ENCODE measurements at places on chromosomes 2 and 18. TPM values are rescaled to one million over a fixed set of nuclear protein-coding genes. Genes with fewer than 3 reads are reported as not detected.

Gene SPEG
- 6.8 TPM for total RNA-seq

- no peak for DNase-seq
These were observed 35.5 kb downstream of the QPCT start for GRCh38 chr2:37379881-37380296.

- no peak for DNase-seq
These were observed 120.8 kb downstream of the OSBPL6 start for GRCh38 chr2:178315078-178315477.

- no peak for DNase-seq
These were observed 4.5 kb downstream of the LPIN1 start for GRCh38 chr2:11750917-11751316.

GRCh38 chr2:181243319-181243718, 213.9 kb upstream of the ITGA4 start:
- DNase-seq = no peak

GRCh38 chr18:74315464-74316256, at the start of gene C18orf63:
C18orf63 (plus strand) TSS chr18:74315839; CDS start chr18:74317866, 2,027 bp downstream.
- DNase-seq = no peak

DNA sequence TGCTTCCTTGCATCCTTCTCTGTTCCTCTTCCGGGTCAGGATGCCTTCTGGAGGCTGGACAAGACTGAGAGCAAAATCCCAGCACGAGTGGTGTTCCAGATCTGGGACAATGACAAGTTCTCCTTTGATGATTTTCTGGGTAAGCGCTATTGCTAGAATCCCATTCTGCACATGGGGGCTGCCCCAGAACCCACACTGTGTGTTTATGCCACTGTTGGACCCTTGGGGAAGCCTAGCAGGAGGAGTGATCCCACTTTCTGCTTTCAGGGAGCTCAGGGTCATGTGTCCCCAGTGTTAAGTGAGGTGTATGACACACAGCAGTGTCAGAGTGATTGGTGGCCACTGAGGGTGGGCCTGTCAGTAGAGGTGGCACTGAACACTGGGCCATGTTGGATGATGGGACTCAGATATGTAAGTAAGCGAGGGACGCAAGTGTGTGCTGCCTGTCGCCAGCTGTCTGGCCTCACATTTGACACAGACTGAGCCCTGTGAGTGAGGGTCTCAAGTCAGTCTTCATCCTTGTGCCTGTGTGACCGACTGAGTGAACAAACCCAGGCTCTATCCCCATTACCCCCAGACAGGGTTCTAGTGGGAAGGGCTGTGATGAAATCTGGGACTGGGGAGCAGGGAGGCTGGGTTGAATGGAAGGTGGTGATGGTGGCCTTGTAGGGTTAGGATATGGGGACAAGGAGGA, 220.9 kb downstream of the DYSF start:
- DNase-seq = peak; percentile 34

DNA sequence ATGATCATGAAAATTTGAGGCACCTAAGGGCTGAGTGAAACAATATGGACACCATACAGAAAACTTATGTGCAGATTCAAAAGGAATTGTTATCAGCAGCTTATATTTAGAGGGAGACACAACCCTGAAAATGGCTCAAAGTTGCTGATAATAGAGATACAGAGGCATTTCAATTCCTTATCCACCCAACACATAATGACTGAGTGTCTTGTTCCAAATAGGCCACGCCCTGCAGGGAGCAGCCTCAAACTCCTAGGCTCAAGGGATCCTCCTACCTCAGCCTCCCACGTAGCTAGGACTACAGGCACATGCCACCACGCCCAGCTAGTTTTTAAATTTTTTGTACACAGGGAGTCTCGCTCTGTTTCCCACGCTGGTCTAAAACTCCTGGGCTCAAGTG, 79.0 kb downstream of the LBH start:
- no peak for DNase-seq

GRCh38 chr2:27832396-27832795, 57.8 kb downstream of the RBKS start:
- no peak for DNase-seq
